ENCODE measurements at places on chromosomes 7 and 10.

DNA sequence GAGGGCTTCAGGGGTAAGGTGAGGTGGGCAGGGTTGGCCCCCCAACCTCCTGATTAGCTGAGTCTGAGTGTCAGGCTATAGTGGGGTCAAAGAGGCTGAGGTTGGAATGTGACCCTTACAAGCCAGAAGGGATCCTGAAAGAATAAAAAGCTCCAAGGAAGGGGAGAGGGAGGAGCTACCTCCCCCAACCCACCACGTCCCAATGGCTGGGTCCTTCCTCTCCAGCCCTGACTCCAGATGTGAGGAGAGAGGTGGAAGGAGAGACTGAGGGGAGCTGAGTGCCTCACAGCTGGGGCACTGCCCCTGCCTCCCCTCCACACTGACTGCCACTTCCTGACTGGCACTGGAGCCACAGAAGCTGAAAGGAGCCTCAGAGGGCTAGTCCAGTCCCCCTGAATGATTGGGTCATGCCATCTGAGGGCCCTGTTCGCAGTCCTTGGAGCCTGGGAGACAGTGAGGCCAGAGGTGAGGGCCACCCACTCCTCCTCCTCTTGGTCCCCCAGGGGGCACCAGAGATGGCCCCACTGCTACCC is 20.6 kb downstream of the IMPDH1 start:
- no peak for DNase-seq

DNA sequence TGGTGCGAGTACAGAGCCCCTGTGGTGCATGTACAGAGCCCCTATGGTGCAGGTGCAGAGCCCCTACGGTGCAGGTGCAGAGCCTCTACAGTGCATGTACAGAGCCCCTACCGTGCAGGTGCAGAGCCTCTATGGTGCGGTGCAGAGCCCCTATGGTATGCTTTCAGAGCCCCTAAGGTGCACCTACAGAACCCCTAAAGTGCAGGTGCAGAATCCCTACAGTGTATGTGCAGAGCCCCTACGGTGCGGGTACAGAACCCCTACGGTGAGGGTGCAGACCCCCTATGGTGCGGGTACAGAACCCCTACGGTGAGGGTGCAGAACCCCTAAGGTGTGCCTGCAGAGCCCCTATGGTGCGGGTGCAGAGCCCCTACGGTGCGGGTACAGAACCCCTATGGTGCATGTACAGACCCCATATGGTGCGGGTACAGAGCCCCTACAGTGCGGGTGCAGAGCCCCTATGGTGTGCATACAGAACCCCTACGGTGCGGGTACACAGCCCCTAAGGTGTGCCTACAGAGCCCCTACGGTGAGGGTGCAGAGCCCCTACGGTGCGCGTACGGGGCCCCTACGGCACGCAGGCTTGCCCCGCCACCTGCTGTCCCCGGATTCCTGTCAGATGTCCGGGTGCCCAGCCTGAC is 53.5 kb downstream of the MGMT start:
- no peak for DNase-seq

DNA sequence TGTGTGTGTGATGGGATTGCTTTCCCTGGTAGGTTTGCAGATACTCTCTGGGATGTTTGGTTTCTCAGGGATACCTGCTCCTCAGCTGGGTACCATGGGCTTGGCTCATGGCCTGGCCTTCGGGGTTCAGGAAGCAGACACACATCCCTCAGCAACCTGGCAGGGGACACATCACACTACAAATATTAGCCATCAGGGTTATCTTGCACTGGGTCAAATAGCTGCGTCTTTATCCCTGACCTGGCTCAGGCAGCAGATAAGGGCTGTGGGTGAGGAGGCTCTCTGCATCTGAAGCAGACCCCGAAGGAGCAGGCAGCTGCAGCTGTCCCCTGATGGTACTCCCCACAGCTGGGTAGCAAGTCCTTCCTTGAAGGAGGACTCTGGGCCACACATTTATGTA is 25.7 kb upstream of the CDHR3 start:
- no peak for DNase-seq

- DNase-seq, result no peak
Measured at GRCh38 chr10:75352650-75353049, 48.9 kb downstream of the ZNF503 start.

DNA sequence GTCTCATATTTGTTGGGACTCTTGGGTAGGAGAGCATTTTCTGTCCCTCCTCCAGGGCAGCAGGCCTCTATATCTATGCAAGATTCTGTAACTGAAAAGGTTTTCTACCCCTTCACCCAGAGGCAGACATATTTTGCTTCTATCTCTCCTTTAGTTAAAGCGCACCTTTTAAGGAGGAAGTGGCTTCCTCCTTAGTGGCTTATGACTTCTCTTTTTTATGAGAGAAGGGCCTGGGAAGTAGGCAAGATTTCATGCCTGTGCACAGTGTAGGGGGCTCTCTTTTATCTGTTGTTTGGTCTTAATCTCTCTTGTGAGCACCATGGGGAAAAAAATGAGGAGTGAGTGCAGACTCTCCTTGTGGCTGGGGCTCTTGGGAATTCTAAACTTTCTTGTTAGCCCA is 122.1 kb downstream of the LRMDA start:
- DNase-seq, result no peak

- DNase-seq, result no peak
Measured at GRCh38 chr10:46282842-46283574, 3.8 kb upstream of the ANTXRL start.

- no peak for DNase-seq
Measured at GRCh38 chr10:129716211-129716681, 247.8 kb downstream of the EBF3 start.

DNA sequence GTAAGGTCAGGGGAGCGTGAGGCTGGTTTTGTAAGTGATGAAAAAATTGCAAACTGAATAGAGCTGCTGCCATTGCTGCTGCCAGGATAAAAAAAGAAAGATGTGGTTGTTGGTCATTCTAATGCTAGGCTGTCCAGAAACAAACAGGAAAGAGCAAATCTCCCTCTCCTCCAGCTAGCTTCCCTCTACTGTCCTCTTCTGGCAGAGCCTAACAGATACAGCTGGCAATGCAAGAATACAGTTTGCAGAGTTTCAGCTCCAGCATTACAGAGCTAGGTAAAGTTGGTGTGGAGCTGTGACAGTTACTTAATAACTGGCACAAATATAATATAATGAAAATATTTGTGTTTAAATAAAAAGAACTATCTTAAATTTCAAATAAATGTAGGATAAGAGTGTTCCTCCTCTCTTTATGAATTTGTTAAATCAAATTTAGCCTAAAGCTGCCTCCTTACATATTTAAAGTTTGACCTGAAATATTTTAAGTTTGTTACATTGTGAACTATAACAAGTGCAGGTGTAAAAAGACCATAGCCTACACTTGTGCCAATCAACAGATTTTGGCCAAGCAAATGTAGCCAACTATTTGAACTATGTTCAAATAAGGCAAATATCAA is 407.7 kb downstream of the SH2D4B start:
- DNase-seq, result no peak

- DNase-seq, result no peak
Measured at GRCh38 chr7:2445898-2446555, 30.2 kb downstream of the GRIFIN start.

DNA sequence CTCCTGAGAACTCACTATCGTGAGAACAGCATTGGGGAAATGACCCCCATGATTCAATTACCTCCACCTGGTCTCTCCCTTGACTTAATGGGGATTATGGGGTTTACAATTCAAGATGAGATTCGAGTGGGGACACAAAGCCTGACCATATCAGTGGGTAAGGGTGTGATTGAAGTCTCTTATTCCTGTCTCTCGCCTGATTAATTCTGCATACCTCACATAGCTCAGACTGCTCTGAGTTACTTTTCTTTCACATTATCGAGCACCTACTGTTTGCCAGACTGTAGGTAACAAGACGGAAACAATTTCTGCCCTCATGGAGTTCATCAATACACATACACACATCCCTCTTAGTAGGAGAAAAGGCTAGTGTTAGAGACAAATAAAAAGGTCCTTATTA is 25.0 kb downstream of the CISD1 start:
- no peak for DNase-seq
